ENCODE measurements at places on chromosomes 7 and 10. TPM values are rescaled to one million over a fixed set of nuclear protein-coding genes. Genes with fewer than 3 reads are reported as not detected.
A peak's percentile ranks its signal among the peaks of the same experiment; 100 is the strongest.

- no peak for ATAC-seq
Observed at GRCh38 chr7:98627413-98627790, 10.3 kb downstream of the NPTX2 start.

Gene CUBN
- total RNA-seq, result 0.12 TPM

- no peak for ATAC-seq
Observed at GRCh38 chr10:66784770-66785169, 141.1 kb upstream of the LRRTM3 start.

- ATAC-seq, result peak; percentile 70
Observed at GRCh38 chr7:100044718-100045117, 4.9 kb upstream of the ZSCAN21 start.

Gene NHLRC2
- total RNA-seq, result 18.7 TPM

- ATAC-seq, result no peak
Observed at GRCh38 chr10:128217136-128217535, 90.9 kb upstream of the MKI67 start.

- peak; percentile 76 for ATAC-seq
Observed at GRCh38 chr7:55132550-55132889, 113.7 kb downstream of the EGFR start.

Data from esophagus mucosa (tissue), 1 donor.